ENCODE measurements at places on chromosomes 4 and X. TPM values are rescaled to one million over a fixed set of nuclear protein-coding genes. Genes with fewer than 3 reads are reported as not detected.

MXRA5 gene
- total RNA-seq, result 0.02 TPM

GRCh38 chr4:19286924-19287323, 964.8 kb upstream of the SLIT2 start:
- H3K27me3 ChIP-seq, result no peaks in the 10 kb centered on the region
- no peak overlapping the region for H3K27ac ChIP-seq
- no peak overlapping the region for H3K4me3 ChIP-seq
- no peaks in the 10 kb centered on the region for H3K36me3 ChIP-seq
- H3K4me1 ChIP-seq, result no peaks in the 10 kb centered on the region

GRCh38 chrX:9320940-9321339, 143.9 kb upstream of the TBL1X start:
- no peaks in the 10 kb centered on the region for H3K36me3 ChIP-seq
- H3K4me3 ChIP-seq, result no peak overlapping the region
- no peaks in the 10 kb centered on the region for H3K27me3 ChIP-seq
- no peak for DNase-seq
- H3K27ac ChIP-seq, result no peak overlapping the region

DNA sequence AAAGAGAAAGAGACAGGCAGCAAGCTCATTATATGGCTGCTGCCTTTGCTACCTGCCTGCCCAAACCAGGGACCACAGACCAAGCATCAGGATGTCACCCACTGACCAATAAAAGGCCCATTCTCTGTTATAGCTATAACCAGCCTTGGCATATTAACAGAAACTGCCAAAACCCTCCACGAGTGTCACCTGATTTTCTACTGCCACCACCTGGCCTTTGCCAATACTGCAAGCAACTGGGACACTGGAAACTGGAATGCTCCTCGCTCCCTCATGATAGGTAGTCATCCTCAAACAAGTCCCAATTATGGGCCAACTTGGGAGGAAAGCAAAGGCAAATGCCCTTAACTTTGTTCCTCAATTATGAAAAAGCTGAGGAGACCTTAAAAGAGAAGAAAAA, 76.0 kb downstream of the SPIN4 start:
- no peaks in the 10 kb centered on the region for H3K4me1 ChIP-seq
- DNase-seq, result peak; percentile 8
- no peaks in the 10 kb centered on the region for H3K27me3 ChIP-seq
- no peak overlapping the region for H3K27ac ChIP-seq
- no peaks in the 10 kb centered on the region for H3K36me3 ChIP-seq

DNA sequence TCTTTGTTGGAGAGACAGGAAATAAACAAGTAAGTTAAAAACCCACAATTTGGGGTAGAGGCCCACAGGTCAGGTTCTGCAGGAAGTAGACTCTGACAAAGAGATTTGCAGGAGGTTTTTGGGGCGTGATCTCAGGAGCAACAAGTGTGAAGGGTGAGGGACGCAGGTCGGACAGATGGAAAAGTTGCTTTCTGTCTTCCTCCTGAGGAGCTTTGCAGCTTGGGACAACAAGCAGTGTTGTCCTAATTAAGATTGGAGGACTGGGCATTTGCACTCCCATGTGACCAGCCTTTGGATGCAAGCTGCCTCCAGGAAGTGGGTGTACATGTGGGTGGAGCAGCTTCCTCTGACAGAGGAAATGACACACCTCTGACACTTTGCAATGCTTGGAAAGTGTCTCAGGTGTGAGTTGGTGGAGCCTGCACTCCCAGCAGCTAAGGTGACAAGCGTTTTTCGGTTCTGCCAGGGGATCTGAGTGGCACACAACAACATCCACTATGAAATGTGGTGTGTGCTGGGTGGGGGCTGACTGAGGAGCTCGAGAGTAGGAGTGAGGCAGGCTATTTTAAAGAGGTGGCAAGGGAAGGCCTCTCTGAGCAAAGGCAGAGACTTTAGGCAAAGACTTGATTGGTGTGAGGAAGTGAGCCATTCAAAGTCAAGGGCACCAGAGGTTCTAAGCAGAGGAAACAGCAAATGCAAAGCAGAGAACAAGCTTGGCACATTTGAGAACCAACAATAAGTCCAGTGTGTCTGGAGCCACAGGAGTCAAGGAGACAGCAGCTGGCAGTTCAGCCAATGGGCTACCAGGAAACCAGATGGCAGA, 339.8 kb upstream of the GATB start:
- H3K4me3 ChIP-seq, result peak overlapping the region; percentile 36
- H3K36me3 ChIP-seq, result no peaks in the 10 kb centered on the region
- H3K27me3 ChIP-seq, result no peaks in the 10 kb centered on the region
- H3K4me1 ChIP-seq, result peaks cover 15% of the 10 kb centered on the region
- H3K27ac ChIP-seq, result no peak overlapping the region

- no peak for DNase-seq
- H3K4me1 ChIP-seq, result peaks cover 15% of the 10 kb centered on the region
- no peaks in the 10 kb centered on the region for H3K36me3 ChIP-seq
- H3K27me3 ChIP-seq, result peaks cover 28% of the 10 kb centered on the region
- no peak overlapping the region for H3K4me3 ChIP-seq
Observed at GRCh38 chr4:1523907-1524636, 117.8 kb upstream of the NKX1-1 start.

- H3K27me3 ChIP-seq, result no peaks in the 10 kb centered on the region
- no peaks in the 10 kb centered on the region for H3K4me1 ChIP-seq
- DNase-seq, result no peak
- H3K4me3 ChIP-seq, result no peak overlapping the region
Observed at GRCh38 chrX:23381099-23382087, 46.7 kb downstream of the PTCHD1 start.
